ENCODE measurements at places on chromosomes 5 and 9.

DNA sequence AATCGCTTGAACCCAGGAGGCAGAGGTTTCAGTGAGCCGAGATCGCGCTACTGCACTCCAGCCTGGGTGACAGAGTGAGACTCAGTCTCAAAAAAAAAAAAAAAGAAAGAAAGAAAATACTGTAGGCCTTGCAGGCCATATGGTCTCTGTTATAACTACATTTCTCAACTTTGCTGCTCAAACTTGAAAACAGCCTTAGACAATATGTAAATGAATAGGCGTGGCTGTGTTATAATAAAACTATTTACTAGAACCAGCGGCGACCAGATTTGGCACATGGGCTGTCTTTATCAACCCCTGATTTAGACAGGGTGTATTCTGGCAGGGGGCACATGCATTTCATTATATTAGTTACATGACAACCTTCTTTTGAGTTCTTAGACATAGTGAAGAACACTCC, 130.0 kb downstream of the C9orf152 start:
- no peak for DNase-seq

DNA sequence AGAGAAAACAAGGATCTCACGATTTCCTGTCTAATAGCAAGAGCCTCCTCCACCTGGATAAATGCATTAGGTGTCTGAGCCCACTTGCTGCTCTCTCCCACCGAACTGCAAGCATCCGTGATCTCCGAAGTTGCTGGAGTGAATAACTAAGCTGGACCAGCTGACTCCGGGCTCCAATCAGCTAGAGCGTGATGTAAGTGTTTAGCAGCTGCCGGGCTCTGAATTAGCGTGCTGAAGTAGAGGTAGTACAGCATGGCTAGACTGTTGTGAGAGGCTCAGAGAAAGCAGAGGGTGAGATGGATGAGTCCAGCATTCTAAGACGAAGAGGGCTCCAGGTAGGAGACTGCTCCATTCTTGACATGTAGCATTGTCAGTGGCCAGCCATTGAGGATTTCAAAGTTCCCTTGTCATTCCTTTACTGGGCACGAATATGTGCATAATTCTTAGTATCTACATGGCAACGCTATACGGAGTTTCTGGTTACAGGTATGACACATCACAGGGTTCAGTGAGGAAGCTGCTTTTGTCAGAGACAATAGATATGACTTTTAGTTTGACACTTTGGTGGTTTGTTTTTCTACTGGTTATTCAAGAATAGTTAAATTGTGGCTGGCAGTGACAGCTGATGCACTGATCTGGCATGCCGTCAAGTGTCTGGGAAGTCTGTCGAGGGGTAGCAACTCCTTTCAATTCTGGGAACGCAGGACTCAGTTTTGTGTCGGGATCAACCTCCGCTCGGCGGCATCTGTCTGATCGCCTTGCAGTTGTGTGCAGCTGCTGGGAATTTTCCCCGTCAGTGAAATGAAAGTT, 232.6 kb downstream of the MAST4 start:
- peak; percentile 50 for DNase-seq

DNA sequence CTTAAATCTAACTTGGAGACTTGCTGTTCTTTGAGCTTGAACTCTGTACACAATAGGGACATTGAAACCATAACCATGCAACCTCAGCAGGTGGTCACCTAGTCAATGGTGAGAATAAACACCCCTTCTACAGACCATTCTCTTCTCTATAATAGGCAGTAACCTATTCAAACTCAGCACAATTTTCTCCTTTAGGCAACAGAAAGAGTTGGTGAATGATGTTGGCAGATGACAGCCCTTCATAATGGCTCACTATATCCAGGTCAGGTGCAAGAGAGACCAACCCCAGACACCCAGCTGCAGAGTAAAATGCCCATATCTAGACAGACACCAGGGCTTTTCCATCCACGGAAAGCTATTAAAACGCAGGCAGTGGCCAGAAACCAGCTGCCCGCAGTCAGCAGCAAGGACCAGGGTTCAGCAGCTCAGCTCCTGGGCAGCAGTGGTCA, 106.7 kb downstream of the SERINC5 start:
- no peak for DNase-seq

DNA sequence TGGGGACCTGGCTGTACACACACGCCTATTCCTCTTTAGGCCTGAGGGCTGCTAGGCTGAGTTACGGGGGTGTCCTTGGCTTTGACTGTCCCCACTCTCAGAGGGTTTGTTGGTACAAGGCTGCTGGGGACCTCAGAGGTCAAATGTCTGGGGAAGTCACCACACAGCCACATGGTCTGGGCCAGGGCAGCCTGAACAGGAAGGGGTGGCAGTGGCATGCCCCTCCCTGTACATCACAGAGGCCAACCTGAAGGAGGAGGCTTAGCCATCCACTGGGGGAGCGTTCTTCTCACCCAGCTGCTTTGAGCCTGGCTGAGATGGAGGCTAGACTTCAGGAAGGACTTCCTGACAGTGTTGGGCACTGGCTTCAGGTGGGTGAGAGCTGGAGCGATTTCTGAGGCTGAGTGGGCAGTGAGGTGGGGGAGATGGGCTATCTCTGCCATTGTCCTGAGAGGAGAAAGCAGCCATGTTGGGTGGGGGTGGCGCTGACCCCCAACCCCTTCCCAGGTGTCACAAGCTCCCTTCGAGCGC, 36.3 kb downstream of the CXXC5 start:
- no peak for DNase-seq

DNA sequence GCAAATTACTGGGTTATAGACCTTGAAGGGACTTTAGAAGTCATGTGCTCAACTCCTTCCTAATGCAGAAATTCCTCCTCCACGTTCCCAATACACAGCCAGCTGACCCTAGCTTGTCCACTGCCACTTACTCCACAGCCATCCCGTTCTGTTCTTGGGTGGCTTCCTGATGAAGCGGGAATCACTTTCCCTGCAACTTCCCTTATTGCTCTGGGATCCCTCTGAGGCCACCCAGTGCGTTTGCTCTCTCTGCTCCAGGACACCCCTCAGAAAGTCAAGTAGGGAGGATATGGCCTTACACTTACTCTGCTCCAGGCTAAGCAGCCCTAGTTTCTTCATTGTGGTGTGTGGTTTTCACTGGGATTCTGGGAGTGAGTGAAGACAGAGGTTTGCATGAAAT, 55.5 kb downstream of the GALNT12 start:
- DNase-seq, result no peak

GRCh38 chr5:88842784-88843183, 40.2 kb downstream of the MEF2C start:
- no peak for DNase-seq

DNA sequence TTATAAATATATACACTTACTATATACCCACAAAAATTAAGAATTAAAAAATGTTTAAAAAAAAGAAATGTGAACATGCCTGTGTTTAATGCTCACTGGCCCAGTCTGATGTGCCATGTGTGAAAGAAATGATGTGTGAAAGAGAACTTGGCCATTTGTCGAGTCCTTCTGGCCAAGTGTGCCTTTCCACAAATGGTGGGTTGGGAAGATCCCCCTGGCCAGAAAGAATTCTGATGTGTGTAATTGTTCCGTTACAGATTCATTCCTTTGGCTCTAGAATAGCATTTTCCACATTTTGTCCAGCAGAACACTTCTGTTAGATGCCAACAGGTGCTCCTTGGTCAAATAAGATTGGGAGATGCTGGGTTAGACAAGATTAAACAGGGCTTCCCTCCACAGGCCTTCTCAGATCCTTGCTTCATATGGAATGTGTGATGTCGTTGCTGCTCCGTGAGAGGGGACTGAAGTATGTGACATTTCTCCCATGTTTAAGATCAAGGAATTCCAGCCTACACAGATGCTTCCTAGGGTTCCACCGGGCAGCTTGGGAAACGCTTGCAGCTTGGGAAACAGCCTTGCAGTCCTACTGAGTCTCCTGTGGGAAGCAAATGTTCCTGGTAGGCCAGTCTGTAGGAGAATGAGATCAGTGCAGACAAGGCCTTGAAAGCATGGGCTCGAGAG, 32.1 kb downstream of the GDNF start:
- no peak for DNase-seq

GRCh38 chr5:173626505-173626820, 10.0 kb upstream of the BOD1 start:
- DNase-seq, result no peak

GRCh38 chr5:159826351-159827214, 89.7 kb upstream of the ADRA1B start:
- no peak for DNase-seq

DNA sequence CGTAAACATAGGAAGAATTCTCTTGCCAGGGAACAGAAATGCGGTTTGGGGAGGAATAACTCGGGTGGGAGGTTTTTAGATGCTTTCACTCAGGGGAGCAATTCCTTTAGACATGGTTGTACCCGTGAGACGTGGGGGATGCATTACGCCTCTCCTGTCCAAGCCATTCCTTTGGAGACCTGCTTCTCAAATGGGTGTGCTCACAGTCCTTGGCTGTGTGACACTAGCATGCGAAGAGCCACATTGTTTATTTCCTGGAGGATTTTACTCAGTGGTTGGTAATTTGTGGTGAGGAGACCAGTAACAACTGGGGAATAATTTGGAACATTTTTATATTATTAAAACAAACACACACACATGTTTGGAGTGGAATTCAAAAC, 18.5 kb downstream of the COL15A1 start:
- no peak for DNase-seq

DNA sequence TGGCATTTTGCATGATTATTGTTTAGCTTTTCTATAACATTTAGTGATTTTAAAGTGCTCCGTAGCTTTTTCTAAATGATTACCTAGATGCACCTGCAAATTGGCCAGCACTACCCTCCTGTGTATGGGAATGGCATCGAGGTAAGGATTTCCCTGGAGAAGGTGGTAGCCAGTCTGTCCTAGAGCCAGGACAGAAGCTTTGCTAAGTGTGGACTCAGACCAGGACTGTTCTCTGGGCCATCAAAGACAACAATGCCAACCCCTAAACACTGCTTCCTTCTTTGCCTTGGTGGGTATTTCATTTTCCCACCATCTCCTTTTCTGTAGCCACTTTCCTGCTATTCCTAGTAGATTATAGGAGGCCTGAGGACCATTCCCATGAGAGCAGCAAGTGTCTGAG, 53.0 kb downstream of the CD180 start:
- DNase-seq, result no peak

DNA sequence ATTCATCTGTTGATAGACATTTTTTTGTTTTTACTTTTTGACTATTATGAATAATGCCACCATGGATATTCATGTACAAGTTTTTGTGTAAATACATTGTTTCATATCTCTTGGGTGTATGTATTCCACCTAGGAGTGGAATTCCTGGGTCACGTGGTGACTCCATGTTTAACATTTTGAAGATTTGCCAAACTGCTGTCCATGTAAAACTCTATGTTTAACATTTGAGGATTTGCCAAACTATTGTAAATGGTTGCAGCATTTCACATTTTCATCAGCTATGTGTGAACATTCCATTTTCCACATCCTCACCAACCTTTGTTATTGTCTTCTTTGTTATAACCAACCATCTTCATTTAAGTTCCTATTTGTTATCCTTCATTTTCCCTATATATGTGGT, 12.2 kb downstream of the TMEFF1 start:
- DNase-seq, result no peak

- DNase-seq, result no peak
Observed at GRCh38 chr9:107214915-107215314, 68.2 kb upstream of the RAD23B start.

GRCh38 chr5:179418972-179419371, 73.7 kb upstream of the ADAMTS2 start:
- DNase-seq, result no peak

DNA sequence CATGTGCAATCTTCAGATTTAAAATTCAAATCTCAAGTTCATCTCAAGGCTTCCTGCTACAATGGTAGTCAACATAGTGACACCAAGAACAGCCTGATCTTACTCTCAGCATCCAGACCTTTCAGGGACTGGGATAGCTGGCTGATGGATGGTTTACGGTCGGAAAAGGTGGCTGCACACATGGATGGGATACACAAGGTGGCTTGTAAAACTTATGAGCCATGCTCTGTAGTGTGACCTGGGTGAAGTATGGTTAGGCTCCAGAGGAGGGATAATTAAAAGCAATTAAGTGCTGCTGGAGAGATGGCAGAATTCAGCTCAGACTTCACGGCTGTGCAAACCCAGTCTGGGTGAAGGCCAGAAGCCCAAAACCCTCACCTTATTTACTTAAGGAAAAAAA, 379.5 kb downstream of the NFIB start:
- no peak for DNase-seq

DNA sequence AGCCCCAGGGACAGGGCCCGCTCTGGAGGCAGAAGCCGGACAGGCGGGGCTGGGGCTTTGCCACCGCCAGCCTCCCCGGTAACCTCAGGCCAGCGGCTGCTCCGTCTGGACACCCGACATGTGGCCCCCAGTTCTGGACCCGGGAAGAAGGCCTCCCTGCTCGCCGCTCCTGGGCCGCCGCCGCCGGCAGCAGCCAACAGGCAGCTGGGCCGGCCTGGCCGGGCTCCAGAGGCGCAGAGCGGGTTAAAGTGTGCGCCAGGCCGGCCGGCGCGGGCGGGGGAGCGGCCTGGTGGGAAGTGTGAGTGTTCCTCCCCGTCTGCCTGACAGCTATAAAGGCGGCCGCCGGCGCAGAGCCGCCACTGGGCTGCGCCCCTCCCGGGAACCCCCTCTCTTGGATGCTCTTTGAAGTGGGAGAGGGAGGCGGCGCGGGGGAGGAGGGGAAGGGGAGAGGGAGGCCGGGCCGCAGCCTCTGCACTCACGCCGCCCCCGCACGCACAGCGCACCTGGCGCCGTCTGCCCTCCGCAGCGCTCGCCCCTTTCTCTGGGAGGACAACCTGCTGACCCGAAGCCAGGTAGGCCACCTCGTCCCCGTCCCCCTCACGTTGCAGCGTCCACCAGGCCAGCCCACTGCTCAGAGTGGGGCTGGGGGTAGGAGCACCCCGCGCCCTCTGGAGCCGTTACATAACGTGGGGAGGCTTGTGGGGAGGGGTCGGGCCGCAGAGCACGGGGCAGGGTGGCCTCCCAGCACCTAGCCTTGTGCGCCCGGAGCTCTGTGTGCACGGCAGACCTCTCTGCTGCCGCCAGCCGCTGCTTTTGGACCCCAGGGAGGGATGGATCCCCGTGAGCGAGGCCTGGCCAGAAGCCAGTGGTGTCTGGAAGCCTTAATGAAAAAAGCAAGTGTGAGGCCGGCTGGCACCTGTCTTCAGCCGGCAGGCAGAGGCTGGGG, at the start of gene ADAMTSL2:
ADAMTSL2 (plus strand) TSS at position 359 of the 946 bp plus-strand sequence. CDS start 2,009 bp downstream, outside the sequence.
- no peak for DNase-seq

- DNase-seq, result no peak
Observed at GRCh38 chr5:1498623-1499416, 24.9 kb downstream of the LPCAT1 start.

DNA sequence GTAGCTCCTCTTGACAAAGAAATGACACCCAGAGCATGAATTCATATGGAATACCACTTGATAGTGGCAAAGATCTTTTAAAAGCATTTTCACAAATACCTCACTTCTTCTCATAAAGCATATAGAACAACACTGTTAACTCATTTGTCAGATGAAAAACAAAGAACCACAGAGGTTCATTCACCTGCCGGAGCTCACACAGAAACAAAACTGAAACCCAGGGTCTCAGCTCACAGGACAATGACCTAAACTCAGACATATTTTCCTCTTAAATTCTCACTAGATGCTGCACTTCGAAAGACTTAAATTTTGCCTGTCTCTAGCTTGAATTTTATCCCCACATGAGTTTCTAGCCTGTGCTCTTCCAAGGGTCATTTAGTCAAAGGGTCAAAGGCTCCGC, 339.0 kb downstream of the KCNN2 start:
- no peak for DNase-seq

Data from breast epithelium (tissue), 4 donors.